T follicular helper cell (primary cell): ENCODE measurements at places on chromosomes 7 and 10.

- DNase-seq: no peak
These were observed 162.1 kb upstream of the RNF32 start for GRCh38 chr7:156478486-156478885.

GRCh38 chr10:124552691-124553276 lies 91.2 kb downstream of the LHPP start:
- no peak for DNase-seq

DNA sequence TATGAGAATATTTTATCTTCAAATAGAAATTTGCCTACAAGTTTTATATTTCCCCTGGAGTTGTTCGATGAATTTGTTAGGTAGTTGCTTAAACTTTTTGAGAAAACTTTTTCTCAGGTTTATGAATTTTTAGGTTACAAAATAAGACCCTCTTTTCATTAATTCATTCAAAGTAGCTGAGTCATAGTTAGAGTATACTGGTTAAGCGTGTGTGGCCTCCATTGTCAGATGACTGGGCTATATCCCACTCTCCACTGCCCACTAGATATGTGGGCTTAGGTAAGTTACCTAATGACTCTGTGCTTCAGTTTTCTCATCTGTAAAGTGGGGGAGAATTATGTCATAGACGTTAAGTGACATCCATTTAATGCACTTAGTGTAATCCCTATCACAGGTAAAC lies 1.0 kb downstream of the ASB15 start:
- DNase-seq: no peak

DNA sequence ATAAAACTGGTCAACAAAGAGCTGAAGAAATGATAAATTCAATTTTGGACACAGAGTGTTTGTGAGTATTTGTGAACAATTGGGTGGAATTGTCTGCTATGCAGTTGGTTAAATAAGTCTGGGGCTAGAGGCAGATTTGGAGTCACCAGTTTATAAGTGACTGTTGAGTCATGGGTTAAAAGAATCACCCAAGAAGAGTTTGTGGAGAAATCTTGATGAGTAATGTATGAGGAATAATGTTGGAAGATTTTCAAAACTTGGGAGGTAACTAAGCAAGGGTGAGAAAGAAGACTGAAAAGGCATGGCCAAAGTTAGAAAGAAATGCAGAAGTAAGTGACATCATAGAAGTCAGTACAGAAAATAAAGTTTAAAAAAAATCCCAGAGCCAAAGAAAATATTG lies 750.7 kb downstream of the MAGI2 start:
- DNase-seq: no peak

- no peak for DNase-seq
These were observed 11.5 kb downstream of the PPIF start for GRCh38 chr10:79358811-79359210.

GRCh38 chr7:10239695-10240345 lies 733.9 kb upstream of the PHF14 start:
- no peak for DNase-seq

DNA sequence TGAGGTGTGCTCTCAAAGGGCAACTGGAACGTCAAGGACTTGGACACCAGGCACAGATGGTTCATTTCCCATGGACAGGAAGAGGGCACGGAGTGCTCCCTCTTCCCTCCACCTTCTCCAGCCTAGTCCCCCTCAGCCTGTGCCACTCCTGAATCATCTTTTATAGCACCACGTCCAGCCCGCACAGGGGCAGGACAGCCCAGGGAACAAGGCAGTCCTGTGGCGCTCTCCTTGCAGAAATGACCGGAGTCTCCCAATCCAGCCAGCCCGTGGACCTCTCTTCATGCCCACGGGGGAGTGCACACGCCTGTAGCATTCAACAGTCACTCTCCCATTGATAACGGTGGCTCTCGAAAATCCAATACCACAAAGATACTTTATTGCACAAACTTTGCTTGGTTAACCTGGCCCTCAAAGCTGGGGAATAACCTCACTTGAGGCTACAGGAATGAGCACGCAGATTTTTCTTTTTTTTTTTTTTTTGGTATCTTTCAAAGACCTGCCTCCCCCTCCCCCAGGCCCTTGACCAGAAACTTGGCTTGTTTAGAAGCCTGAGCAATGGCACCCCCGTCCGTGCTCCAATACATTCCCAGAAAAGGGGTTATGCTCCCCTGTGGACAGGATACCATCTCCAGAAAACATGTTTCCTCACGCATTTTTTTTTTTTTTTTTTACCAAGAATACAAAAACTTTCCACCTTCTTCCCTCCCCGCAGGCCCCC lies 733 bp downstream of the PRKCQ start:
- DNase-seq: no peak

DNA sequence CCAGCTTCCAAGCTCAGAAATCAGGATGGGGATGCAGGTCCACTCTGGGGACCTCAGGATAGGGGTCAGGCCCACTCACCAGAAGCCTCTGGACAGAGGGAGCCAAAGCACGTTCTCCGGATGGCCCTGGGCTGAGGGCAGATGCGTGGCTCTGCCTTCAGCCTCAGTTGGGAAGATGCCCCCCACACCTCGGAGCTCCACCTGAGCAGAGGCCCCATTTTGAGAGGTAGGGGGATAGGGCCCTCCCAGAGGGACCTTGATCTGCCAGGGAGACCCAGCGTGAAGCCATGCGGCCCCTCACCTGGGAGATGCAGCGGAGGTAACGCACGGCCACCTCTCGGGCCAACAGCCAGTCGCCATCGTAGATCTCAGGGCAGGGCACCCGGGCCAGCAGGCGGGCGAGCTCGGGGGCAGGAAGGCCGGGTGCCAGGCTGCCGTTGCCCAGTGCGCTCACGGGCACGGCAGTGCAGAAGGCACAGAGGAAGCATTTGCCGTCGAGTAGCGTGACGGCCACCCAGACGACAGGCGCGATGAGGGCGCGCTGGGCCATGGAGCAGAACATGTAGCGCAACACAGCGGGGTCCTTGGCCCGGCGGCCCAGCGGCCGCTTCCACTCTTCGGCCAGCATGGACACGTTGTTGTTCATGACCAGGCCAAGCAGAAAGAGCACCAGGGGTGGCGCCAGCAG lies 660 bp downstream of the CALHM1 start:
- DNase-seq: no peak

- no peak for DNase-seq
These were observed 30.2 kb downstream of the PTPRE start for GRCh38 chr10:127937069-127937468.

DNA sequence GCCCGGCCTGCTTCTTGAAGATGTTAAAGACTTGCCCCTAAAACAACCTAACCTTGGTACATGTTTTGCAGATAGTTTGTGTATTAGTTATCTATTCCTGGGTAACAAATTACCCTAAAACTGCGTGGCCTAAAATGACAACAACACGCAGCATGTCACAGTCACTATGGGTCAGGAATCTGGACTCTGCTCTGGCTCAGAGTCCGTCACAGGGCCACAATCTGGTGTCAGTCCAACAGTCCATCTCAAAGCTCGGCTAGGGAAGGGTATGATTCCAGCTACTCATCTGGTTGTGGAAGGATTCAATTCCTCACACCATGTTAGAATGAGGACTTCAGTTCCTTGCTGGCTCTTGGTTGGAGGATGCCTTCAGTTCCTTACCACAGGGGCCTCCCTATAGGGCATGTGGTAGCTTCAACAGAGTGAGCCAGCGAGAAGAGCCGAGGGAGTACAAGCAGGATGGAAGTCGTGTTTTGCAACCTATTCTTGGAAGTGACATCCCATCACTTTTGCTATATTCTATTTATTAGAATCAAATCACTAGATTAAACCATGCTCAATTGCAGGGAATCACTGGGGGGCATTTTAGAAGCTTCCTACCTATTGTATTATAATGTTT lies 71.3 kb downstream of the ANLN start:
- DNase-seq: no peak

DNA sequence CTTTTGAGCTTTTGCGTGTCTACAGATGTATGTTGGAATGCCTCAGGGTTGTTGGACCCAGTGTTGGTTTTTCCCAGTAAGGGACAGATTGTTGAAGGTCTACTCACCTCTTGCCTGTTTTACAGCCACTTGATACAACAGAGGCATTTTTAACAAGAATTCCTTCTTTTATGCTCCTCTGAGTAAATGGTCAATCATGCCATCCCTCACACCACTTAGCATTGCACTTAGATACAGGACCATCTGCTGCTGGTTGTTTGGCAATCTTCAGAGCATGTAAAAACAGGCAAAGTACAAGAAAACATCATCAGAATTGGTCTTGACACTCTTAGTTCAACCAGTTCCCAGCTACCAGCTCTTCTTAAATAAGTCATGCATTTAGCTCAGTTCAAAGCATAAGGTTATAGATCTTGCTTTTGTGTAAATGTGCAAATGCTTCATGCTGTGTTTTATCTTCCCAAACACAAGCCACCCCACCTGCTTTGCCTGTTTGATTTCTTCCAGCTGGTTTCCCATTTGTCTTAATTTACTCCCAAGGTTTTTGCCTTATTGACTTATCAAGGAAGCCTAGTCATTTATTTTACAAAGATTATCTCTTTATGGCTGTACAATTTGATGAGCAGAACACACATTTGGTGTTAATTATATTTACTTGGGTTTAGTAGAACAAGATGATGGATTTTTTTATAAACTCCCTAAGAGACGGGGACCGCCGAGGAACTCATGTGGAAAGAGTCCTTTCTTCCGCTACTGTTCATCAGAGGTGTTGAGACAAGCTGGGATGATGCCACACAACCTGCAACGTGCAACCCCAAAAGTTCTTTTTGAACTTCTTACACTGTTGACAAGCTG lies 136.6 kb downstream of the AHR start:
- DNase-seq: no peak

- no peak for DNase-seq
These were observed 2.2 kb downstream of the FAM53B start for GRCh38 chr10:124741922-124742412.

GRCh38 chr10:1015688-1016087 lies 10.0 kb downstream of the IDI2 start:
- DNase-seq: no peak

DNA sequence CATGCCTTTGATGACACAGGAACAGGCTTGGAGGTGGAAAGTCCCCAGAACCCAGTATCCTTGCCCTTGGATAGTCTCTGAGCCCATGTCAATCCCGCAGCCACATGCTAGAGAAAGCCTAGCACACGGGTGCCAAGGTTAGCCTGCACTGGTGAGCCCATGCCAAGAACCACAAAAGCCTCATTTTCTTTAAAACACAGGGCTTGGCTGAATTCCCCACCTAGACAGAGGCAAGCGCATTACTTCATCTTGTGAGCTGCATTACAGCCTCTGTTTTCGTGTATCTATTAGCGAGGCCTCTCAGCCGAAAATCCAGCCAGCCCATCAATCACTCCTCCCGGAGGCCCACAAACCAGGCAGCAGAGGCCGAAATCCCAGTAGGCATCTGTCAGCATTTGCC lies 314.9 kb upstream of the AUTS2 start:
- no peak for DNase-seq

DNA sequence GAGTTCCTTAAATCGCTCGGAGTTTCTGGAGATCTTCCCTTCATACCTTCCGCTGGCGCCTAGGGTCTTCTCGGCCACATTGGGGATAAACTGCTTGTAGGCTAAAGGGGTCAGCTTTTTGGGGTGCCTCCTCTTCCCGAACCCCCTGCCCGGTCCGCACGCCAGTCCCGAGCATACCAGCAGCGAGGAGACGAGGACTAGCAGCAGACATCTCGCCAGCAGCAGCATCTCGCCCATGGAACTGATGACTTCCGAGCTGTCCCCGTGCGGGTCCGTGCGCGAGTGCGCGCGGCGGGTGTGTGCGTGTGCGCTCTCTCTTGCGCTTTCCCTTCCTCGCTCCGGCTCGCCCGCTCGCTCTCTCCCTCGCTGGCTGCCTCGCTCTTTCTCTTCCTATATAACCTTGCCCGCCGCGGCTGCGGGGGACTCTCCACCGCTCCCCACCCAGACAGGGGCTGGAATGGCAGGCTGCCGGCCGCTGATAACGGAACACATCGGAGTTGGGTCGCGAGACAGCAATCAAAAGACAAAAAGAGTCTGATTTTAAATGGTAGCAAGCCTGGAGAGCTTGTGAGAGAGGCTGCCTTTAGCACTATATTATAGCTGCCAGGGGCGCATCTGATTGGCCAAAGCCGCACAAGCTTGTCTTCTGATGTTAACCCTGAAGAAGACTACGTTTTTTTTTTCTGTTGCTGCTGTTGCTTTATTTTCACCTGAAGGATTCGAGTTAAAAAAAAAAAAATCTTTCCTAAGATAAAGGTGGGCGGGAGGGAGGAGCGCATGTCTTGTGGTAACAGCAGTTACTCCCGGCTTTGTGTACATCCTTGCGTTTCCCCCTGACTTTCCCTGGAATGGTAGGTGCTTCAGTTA lies at the start of gene SHH:
SHH (minus strand) TSS at position 569 of the 867 bp plus-strand sequence; CDS start at position 228, 341 bp downstream.
- no peak for DNase-seq

GRCh38 chr10:112949875-112950507 lies at the start of gene TCF7L2:
Gene TCF7L2, plus strand, starts transcription at chr10:112950247. Its CDS starts 510 bp downstream, at chr10:112950757.
- DNase-seq: peak; percentile 56

DNA sequence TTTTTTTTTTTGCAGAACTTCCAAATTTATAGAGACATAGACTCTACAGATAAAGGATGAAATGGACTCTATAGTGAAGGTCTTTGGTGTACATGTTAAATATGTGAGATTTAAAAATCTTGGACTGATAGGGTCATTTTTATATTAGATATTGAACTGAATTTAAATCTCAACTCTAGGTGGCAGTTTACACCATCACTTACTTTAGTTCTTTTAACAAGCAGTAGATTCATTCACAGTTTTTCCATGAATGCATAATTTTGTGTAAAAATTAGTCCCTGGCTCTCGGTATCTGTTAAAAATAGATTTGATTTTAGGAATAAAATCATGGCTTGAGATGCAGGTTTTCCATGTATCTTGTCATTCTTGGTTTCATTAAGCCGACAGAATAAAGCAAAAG lies 31.1 kb upstream of the SNX13 start:
- DNase-seq: no peak

- no peak for DNase-seq
These were observed 4.4 kb upstream of the TRUB1 start for GRCh38 chr10:114933588-114933987.

- DNase-seq: no peak
These were observed 24.0 kb downstream of the ELFN1 start for GRCh38 chr7:1693991-1694524.

GRCh38 chr10:11017000-11017569 lies 587 bp upstream of the CELF2 start:
- no peak for DNase-seq

GRCh38 chr10:61452655-61453641 lies at the start of gene TMEM26:
Gene TMEM26, minus strand, starts transcription at chr10:61453381. Its CDS starts 300 bp downstream, at chr10:61453081.
- DNase-seq: no peak

DNA sequence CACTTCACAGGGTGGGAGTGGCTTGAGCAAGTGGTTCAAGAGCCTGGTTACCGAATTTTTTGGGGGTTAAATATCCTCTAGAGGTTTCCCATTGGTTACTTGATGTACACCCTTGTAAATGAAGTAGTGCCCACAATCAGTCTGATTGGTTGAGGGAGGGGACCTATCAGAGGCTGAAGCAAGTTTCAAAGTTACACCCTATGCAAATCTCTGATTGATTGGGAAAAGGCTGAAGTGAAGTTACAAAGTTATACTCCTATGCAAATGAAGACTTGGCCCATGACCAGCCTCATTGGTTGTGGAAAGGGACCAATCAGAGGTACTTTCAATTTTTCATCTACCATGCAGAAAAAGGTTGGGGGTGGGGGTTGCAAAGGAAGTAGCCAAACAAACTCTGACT lies 34.7 kb downstream of the UBE2D4 start:
- no peak for DNase-seq
